ENCODE measurements at places on chromosomes 1 and 21. TPM values are rescaled to one million over a fixed set of nuclear protein-coding genes. Genes with fewer than 3 reads are reported as not detected.

DNA sequence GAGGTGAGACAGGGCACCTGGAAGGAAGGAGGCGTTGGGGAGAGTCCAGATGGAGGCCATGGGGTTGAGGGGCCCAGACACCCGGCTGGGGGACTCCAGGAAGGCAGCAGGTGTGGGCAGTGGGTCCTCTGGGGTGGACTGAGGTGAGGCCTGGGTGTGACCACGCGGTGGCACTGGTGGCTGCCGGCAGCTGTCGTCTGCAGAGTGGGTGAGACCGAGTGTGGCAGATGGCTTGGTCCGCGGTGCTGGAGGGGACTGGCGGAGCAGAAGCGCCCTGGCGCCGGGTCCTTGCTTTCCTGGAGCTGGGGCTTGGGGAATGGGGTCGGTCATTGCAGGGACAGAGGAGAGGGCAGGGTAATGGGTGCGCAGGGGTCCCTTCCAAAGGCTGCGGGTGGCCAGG lies 12.5 kb downstream of the AGRN start:
- DNase-seq, result no peak

GRCh38 chr1:94633051-94633450 lies 91.5 kb upstream of the F3 start:
- DNase-seq, result no peak

DNA sequence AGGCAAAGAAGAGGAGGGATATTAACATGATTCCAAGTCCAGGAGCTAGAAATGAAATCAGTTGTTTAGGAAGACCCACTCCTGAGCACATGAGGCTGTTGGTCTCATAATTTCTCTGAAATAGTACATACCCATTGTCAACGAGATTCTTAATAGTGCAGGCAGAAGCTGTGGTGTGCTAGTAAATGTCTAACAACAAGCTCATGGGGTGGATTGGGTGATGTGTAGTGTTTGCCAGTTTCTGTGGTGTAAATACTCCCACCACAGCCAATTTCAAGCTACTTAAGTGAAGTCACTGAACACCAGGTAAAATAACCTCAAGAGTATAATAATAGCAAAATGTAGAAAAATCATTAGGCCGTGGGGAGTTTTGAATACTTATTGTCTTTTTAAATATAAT lies 42.0 kb downstream of the SYF2 start:
- no peak for DNase-seq

GRCh38 chr21:46443910-46444309 lies 14.8 kb upstream of the DIP2A start:
- no peak for DNase-seq

OR14K1 gene
- total RNA-seq, result not detected
